ENCODE measurements at places on chromosomes 12 and 14. TPM values are rescaled to one million over a fixed set of nuclear protein-coding genes. Genes with fewer than 3 reads are reported as not detected.

APEX1 gene
- total RNA-seq = 235 TPM

LRIG3 gene
- total RNA-seq = 11.1 TPM

C12orf56 gene
- not detected for total RNA-seq

LTBR gene
- 128 TPM for total RNA-seq

RAB21 gene
- 57.1 TPM for total RNA-seq

PLBD1 gene
- total RNA-seq = 0.30 TPM

ZFC3H1 gene
- total RNA-seq = 37.1 TPM

- no peaks in the 10 kb centered on the region for H3K27me3 ChIP-seq
- H3K4me3 ChIP-seq = no peak overlapping the region
- no peaks in the 10 kb centered on the region for H3K36me3 ChIP-seq
- DNase-seq = no peak
- no peak overlapping the region for H3K27ac ChIP-seq
These were observed 113.7 kb upstream of the MDM1 start for GRCh38 chr12:68445824-68446223.

- no peaks in the 10 kb centered on the region for H3K36me3 ChIP-seq
- DNase-seq = no peak
- H3K27me3 ChIP-seq = peaks cover 83% of the 10 kb centered on the region
- H3K27ac ChIP-seq = no peak overlapping the region
These were observed 45.4 kb downstream of the SLC8A3 start for GRCh38 chr14:70143306-70143705.

DNA sequence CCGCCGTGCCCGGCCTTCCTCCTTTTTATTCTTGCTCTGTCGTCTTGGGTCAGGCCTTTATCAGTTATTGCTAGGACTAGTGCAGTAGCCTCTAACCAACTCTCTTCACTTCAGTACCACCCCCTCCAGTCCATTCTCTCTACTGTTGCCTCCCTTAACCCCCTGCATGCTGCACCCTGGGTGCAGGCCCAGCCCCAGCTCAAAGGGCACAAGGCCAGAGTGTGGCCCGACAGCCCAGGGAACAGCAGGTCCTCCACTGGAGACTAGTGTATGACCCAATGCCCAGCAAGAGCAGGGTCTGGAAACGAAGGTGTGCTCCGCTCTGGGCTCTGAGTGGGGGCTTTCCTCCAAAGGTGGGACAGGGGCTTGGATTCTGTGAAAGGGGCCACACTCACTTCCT lies 30.0 kb upstream of the RFLNA start:
- no peak for DNase-seq
- no peaks in the 10 kb centered on the region for H3K27me3 ChIP-seq
- H3K27ac ChIP-seq = no peak overlapping the region

GRCh38 chr14:94675036-94675435 lies 62.8 kb downstream of the SERPINA3 start:
- no peak for DNase-seq
- H3K4me1 ChIP-seq = no peaks in the 10 kb centered on the region
- H3K27me3 ChIP-seq = no peaks in the 10 kb centered on the region
- no peak overlapping the region for H3K27ac ChIP-seq
- H3K36me3 ChIP-seq = no peaks in the 10 kb centered on the region

- no peaks in the 10 kb centered on the region for H3K4me1 ChIP-seq
- no peaks in the 10 kb centered on the region for H3K36me3 ChIP-seq
- no peaks in the 10 kb centered on the region for H3K27me3 ChIP-seq
- no peak overlapping the region for H3K4me3 ChIP-seq
- H3K27ac ChIP-seq = no peak overlapping the region
These were observed 34.6 kb downstream of the CLIP1 start for GRCh38 chr12:122387887-122388286.

DNA sequence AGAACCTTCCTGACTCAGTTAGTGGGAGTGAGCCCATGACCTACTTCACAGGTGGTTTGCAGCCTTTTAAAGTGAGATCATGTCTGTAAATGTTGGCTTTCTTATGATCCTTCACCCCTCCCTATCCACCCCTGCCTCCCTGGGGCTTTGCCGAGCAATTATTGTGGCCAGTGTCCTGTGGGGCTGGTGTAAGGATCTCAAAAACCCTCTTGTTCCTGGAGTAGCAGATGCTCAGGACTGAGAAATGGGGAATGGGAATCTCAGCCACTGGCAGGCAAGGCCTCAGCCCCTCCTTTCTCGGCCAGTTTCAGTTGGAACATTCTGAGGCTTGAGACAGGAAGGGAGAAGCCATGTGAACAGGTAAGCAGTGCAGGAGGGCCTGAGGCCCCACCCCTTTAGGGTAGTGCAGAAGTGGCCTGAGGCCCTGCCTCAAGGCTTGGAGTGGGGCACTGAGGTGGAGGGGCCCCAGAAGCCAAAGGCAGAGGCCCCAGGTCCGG lies 53.8 kb downstream of the PLEKHG3 start:
- no peak for DNase-seq
- no peak overlapping the region for H3K4me3 ChIP-seq
- no peaks in the 10 kb centered on the region for H3K36me3 ChIP-seq

DNA sequence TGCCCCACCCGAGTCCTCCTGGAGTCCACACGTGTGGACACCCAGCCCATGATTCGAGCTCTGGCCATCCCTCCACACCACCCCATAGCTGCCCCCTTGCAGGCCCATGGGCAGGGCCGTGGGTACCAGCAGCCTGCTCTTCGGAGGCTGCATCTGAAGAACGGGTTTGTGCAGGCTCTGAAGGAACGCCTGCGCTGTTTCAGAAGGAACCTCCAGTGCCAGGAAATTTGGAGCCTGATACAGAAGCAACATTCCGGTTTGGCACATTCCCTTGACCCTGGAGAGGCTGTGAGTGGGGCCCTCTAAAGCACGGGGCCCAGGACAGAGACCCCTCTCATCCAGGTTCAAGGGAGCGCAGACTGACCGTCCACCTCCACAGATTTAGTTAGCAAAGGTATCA lies 57.0 kb downstream of the ZNF664 start:
- H3K4me3 ChIP-seq = no peak overlapping the region
- H3K27ac ChIP-seq = no peak overlapping the region
- H3K27me3 ChIP-seq = no peaks in the 10 kb centered on the region
- no peaks in the 10 kb centered on the region for H3K36me3 ChIP-seq
- H3K4me1 ChIP-seq = no peaks in the 10 kb centered on the region
- DNase-seq = no peak

DNA sequence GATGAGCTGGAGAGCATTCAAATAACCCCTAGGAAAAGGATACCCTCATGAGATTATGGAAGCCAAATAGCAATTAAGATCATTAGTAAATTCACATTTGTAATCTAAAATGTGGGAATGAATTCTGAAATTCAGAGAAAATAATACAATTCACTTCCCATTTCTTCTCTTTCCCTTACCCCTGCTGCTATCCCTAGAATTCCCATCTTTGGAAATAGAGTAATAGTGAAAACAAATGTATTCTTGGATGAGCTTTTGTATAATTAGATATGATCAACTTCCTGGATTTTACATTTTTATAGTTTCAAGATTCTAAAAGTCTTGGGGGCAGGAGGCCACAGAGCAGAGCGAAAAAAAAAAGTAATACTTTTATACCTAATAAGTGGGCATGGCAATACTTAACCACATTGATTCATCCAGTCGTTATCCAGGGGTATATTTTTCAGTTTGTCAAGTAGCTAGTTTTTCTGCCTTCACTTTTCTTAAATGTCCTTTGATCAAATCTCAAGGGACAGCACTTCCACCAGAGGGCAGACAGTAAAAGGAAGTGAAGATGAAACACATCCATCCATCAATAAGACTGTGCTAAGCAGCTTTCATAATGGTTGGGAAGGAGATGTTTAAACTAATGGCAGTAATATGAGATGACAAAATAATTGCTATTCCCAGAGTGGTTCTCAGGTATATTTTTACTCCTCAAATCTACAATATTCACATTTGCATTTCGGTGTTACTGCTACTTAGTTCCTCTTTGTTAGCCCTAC lies 401.3 kb downstream of the DIO2 start:
- no peak overlapping the region for H3K4me3 ChIP-seq
- H3K4me1 ChIP-seq = no peaks in the 10 kb centered on the region
- no peaks in the 10 kb centered on the region for H3K36me3 ChIP-seq
- DNase-seq = no peak

- peaks cover 14% of the 10 kb centered on the region for H3K27me3 ChIP-seq
- H3K4me1 ChIP-seq = no peaks in the 10 kb centered on the region
- DNase-seq = no peak
- H3K4me3 ChIP-seq = no peak overlapping the region
These were observed 6.6 kb downstream of the FGF6 start for GRCh38 chr12:4438834-4439596.

- H3K36me3 ChIP-seq = no peaks in the 10 kb centered on the region
- H3K4me1 ChIP-seq = peaks cover 6% of the 10 kb centered on the region
- no peak overlapping the region for H3K4me3 ChIP-seq
- DNase-seq = no peak
- no peaks in the 10 kb centered on the region for H3K27me3 ChIP-seq
These were observed 6.5 kb downstream of the CCDC175 start for GRCh38 chr14:59570122-59570521.

DNA sequence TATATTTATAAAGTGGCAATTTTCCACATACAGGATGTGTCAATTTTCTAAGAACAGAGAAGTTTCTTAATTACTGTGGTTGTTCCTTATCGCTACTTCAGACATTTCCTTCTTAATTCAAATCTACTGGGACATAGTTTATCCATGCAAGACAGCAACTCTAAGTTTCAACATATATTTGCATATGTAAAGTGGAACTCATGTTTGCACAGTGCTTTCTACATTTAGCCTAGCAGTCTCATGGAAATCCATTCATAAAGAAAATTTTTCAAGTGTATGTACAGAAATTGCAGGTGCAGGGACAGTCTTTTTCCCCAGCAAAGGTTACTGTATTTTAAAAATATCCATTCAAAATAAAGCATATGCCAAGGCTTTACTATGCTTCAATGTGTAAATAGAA lies 956.7 kb upstream of the SEL1L start:
- DNase-seq = no peak
- no peak overlapping the region for H3K27ac ChIP-seq
- H3K4me1 ChIP-seq = no peaks in the 10 kb centered on the region
- H3K27me3 ChIP-seq = no peaks in the 10 kb centered on the region

GRCh38 chr14:34398024-34398423 lies 64.0 kb downstream of the SPTSSA start:
- H3K27me3 ChIP-seq = no peaks in the 10 kb centered on the region
- H3K27ac ChIP-seq = no peak overlapping the region
- H3K36me3 ChIP-seq = no peaks in the 10 kb centered on the region
- H3K4me3 ChIP-seq = no peak overlapping the region
- no peaks in the 10 kb centered on the region for H3K4me1 ChIP-seq

DNA sequence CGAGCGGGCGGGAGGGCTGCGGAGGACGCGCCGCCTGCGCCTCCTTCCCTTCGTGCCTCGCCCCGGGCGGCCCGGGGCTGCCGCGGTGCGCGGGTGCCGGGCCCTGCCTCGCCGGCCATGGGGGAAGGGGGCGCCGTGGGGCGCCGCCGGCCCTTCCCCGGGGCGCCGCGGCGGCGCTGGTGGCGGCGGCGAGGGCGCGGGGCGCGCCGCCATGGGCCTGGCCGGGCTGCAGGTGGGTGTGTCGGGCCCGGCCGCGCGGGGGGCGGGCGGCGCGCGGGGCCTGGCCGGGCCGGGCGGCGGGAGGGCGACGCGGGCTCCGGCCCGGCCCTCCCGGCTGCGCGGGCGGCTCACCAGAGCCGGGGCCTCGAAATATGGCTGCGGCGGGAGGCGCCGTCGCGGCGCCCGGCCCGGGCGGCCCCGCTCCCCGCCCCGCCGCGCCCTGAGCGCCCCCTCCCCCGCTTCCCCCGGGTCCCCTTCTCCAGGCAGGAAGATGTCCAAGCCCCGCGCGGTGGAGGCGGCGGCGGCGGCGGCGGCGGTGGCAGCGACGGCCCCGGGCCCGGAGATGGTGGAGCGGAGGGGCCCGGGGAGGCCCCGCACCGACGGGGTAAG lies 5.1 kb downstream of the KMT5A start:
- peak overlapping the region; percentile 59 for H3K4me3 ChIP-seq
- peaks cover 32% of the 10 kb centered on the region for H3K36me3 ChIP-seq
- no peak for DNase-seq
- H3K4me1 ChIP-seq = peaks cover 16% of the 10 kb centered on the region

DNA sequence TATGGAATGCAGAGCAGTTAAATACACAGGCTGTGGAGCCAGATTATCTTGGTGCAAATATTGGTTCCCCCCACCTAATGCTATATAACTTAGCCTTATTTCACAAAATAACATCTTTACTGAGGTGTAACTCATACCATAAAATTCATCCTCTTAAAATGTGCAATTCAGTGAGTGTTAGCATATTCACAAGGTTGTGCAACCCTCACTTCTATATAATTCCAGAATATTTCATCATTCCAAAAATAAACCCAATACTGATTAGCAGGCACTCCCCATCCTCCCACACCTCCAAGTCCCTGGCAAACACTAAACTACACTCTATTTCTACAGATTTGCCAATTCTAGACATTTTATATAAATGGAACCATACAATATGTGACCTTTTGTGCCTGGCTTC lies 116.3 kb upstream of the CNTN1 start:
- no peaks in the 10 kb centered on the region for H3K4me1 ChIP-seq
- H3K27me3 ChIP-seq = no peaks in the 10 kb centered on the region
- H3K4me3 ChIP-seq = no peak overlapping the region
- no peaks in the 10 kb centered on the region for H3K36me3 ChIP-seq

- DNase-seq = no peak
- H3K27me3 ChIP-seq = no peaks in the 10 kb centered on the region
- H3K4me3 ChIP-seq = no peak overlapping the region
- no peak overlapping the region for H3K27ac ChIP-seq
These were observed 88.8 kb upstream of the ATP2B1 start for GRCh38 chr12:89797436-89797835.

- H3K27ac ChIP-seq = no peak overlapping the region
- H3K4me3 ChIP-seq = no peak overlapping the region
- H3K27me3 ChIP-seq = no peaks in the 10 kb centered on the region
- H3K4me1 ChIP-seq = peaks cover 27% of the 10 kb centered on the region
These were observed 23.6 kb upstream of the WNK1 start for GRCh38 chr12:728781-729180.

GRCh38 chr12:76049575-76050251 lies 18.1 kb upstream of the PHLDA1 start:
- no peak overlapping the region for H3K4me3 ChIP-seq
- H3K27me3 ChIP-seq = no peaks in the 10 kb centered on the region
